ENCODE measurements at places on chromosomes 3 and 15.

GRCh38 chr15:35717721-35718120, 171.8 kb upstream of the DPH6 start:
- DNase-seq = no peak

DNA sequence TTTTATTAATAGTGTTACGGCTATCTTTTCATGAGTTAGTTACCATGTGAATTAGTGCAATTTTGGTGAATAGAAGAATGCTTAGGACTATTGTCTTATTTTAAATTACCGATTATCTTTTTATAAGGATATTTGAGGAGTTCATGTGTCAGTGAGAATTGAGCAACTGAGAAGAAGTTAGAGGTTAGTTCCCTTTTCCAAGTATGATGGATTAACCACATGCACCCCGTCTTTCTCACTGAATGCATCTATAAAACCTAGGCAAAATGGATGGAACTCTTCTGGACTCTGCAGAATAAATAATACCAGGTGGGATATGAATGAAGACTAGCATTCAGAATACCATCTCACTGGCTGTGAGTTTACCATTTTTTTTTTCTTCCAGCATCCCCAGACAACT, 74.3 kb downstream of the TCF12 start:
- no peak for DNase-seq

DNA sequence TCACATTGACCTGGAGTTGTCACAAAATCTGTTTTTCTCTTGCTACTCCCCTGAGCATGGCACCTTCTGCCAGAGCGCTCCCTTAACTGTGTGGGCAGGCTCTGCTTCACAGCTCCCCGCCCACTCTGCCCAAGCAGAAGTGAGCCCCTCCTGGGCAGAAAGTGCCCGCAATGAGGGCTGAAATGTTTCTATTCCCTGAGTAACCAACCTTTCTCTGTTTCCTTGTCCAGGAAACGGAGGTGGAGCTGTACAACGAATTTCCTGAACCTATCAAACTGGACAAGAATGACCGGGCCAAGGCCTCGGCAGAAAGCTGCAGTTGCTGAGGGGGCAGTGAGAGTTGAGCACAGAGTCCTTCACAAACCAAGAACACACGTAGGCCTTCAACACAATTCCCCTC, 66.3 kb upstream of the ACAD9 start:
- no peak for DNase-seq

GRCh38 chr3:132595014-132595413, 2.1 kb upstream of the ACKR4 start:
- no peak for DNase-seq

DNA sequence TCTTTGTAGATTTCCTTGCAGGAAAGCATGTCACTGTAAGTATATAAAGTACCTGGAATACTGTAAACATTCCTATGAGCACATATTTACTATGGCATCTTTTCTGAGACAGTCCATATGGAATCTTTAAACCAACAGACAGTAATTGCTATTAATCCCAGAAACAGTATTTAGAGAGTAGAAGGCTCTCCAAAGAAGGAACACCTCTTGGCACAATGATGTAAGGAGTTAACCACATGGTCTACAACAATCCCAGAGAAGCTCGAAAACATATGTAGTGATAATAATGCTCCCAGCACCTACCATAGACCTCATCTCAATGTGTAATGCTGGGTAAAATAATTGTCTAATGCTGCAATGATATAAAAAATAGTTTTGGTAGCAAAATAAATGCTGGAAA, 95.8 kb upstream of the IL12A start:
- DNase-seq = no peak

GRCh38 chr3:185988816-185989175, 51.0 kb upstream of the TRA2B start:
- peak; percentile 26 for DNase-seq

Data from activated CD8-positive, alpha-beta memory T cell treated with anti-CD3 and anti-CD28 coated beads for 24 hours (primary cell).